ENCODE measurements at places on chromosomes 12 and 14. TPM values are rescaled to one million over a fixed set of nuclear protein-coding genes. Genes with fewer than 3 reads are reported as not detected.

GRCh38 chr12:46556819-46557524 is 184.4 kb upstream of the SLC38A2 start:
- DNase-seq: peak; percentile 6

The SIX6 gene
- not detected for total RNA-seq

- DNase-seq: peak; percentile 60
These were observed 508 bp downstream of the HNRNPC start for GRCh38 chr14:21268617-21269251.

DNA sequence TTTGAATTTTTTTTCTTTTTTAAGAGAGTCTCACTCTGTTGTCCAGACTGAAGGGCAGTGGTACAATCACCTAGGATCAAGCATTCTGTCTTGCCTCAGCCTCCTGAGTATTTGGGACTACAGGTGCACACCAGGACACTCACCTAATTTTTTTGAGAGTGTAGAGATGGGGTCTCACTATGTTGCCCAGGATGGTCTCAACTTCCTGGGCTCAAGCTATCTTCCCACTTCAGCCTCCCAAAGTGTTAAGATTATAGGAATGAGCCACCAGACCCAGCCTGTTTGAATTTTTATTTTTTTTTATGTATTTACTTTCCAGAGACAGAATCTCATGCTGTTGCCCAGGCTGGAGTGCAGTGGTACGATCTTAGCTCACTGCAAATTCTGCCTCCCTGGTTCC is 11.3 kb downstream of the BAZ1A start:
- no peak for DNase-seq

The HRK gene
- total RNA-seq: not detected

DNA sequence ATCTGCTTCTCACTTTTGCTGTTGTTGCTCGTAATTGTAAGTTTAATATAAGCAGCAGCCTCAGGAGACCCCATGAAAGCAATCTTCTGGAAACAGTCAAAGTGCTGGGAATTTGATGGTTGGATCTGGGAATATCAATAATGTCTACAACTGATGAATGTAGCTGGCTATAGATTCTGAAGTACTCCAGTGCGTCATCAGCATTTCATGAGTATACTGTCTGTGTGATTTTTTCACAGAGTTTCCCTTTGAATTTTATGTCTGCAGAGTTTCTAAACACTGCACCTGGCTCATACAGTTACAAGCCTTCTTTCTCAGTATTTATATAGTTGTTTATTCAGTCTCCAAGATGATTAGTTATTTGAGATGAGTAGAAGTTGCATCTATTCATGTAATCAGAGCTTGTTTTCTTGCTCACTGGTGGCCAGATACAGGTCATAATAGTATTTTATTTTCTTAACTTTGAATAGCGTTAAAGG is 222.3 kb downstream of the RAD51B start:
- no peak for DNase-seq

- DNase-seq: no peak
These were observed 73.0 kb downstream of the LGMN start for GRCh38 chr14:92675421-92675820.

DNA sequence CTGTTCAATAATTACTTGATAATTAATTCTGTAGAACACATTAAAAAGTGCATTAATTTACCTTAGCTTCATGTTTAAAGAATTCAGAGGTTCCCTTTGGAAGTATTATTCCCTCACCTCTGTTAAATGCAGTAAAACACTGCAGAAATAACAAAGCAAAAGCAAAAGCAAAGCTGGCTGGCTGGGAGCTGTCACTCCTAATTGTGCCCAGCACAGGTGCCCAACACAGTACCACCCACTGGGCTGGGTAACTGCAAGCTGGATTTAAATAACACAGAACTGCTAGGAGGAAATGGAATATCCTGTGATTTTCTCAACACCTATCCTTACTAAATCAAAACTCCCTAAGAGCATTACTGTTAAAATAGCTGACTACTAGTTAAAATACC is 72.6 kb downstream of the SLC2A13 start:
- DNase-seq: no peak

The CLEC4D gene
- total RNA-seq: not detected

DNA sequence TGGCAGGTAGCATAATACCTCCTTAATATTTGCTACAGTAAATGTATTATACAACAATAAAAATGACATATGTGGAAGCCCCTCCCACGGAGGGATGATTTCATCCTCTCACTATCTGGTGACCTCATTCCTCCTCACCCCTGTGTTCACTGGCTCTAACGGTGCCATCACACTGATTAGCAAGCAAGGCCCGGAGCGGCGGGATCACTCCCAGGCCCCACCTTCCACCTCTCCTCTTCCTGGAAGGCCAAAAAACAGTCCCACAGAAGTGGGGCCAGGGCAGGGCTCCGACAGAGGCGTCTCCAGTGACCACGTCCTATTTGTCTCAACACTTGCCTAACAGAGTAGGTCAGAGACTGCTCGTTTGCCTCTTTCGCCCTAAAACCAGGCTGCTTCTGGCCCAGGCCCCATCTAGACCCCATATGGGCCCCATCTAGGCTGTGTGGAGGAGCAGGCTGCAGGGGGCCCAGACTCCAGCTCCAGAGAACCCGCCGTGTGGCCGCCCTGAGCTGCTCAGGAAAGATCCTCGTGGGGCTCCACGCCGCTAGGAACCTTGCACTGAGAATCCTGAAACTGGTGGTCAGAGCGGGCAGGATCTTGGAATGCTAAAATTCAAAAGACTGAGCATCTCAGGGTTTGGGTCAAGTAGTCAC is 3.7 kb downstream of the SELPLG start:
- DNase-seq: peak; percentile 88

GRCh38 chr14:67060546-67060945 is 128.7 kb upstream of the GARIN2 start:
- no peak for DNase-seq

- DNase-seq: peak; percentile 52
These were observed 95.8 kb downstream of the LGMN start for GRCh38 chr14:92652413-92653151.

DNA sequence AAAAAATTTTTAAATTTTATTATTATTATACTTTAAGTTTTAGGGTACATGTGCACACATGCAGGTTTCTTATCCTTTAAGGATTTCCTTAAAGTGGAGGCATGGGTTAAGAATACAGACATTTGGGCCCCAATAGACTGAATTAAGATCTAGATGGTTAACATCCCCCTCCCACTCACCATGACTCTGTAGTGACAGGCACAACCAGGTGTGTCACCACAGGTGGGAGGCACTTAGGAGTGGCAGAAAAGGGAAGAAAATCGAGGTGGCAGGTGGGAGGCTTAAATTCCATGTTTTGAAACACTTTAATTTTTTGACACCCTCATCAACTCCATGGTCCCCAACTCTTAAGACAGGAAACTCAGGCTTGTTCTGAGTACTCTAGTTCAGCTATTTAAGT is 37.6 kb upstream of the GRIP1 start:
- peak; percentile 25 for DNase-seq

- DNase-seq: no peak
These were observed 63.2 kb upstream of the INSM2 start for GRCh38 chr14:35470755-35471154.

The PLBD2 gene
- 13.9 TPM for total RNA-seq

DNA sequence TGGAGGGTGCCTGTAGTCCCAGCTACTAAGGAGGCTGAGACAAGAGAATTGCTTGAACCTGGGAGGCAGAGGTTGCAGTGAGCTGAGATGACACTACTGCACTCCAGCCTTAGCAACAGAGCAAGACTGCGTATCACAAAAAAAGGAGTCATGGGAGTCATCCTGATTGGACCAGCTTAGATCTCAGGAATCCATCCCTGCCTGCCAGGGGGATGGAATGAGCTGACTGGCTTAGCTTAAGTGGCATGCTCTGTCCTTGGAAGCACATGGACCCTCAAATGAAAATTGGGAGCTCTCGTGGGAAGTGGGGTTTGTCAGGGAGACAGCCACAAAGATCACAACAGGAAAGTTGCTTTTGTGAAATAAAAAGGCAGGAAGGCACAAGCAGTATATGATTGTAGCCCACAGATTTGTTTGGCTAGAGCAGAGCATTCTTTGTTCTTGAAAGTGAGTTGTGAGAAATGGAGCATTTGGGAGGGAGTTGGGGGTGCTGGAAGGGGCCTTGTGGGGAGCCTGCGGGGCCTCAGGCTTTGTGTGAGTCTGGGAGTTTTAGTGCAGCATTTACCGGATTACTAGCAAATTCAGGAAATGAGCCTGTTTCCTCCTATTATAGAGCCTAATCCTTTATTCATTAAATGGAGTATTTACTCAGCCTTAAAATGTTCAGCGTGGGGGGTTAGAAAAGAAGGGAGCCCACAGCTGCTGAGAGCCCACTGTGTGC is 30.7 kb downstream of the DGLUCY start:
- DNase-seq: no peak

Data from activated CD8-positive, alpha-beta T cell treated with anti-CD3 and anti-CD28 coated beads for 36 hours (primary cell).